ENCODE measurements at places on chromosomes 2 and 18. TPM values are rescaled to one million over a fixed set of nuclear protein-coding genes. Genes with fewer than 3 reads are reported as not detected.

- DNase-seq = no peak
Observed at GRCh38 chr2:8987410-8987809, 16.1 kb downstream of the MBOAT2 start.

DNA sequence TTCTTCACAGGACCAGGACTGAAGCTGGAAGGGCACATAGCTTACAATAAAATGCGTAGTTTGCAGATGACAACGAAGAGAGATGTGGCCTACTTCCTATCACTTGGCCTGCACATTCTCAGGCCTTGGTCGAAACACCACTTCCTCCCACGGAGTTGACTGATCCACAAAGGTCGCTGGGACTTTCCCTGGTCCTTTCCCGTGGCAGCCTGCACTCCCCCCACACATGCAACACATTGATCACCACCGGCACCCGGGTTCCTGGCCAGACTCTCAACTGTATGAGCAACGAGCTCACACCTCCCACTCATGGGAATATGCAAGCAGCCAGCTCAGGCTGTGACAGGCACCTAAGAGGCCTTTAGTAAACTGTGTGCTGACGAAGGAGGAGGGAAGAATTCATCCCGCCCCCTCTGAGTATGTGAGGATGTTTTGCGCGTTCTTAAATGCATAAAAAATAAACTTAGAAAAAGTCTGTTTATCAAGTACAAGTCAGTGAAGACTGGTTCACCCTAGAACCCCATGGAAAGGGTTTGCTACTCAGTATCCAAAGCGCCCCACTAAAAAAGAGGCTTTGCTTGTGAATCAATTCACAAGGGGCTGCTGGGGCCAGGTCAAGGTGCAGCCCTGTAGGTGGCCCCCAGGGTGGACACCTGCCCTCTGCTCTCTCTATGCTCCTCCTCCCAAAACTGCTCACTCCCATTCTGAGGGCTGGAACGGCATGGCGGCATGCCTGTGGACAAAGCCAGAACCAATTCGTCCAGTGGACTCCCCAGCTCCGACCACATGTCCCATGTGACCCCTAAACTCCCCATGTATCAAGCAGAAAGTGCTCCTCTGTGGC lies 154.3 kb downstream of the EIPR1 start:
- DNase-seq = peak; percentile 39

GRCh38 chr2:144517866-144518747 lies 1.8 kb downstream of the ZEB2 start:
- DNase-seq = no peak

Gene ANO7
- total RNA-seq = 138 TPM
